ENCODE measurements at places on chromosomes 2 and 18.

- DNase-seq: no peak
Observed at GRCh38 chr18:63197246-63197869, 122.2 kb downstream of the BCL2 start.

DNA sequence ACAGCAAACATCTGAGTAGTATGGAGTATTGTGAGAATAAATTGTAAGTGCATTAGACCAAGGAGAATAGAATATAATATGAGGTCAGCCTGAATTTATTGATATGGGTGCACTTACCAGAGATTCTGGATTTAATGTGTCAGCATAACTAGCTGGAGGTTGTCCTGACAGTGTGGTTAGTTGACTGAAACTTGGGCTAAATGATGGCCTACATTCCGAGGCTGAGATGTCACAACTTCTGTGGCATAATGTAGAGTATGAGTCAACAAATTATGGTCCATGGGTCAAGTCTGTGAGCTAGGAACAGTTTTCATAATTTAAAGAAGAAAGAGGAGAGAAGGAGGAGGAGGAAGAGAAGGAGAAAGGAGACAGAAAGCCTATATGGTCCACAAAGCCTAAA, 127.6 kb downstream of the QPCT start:
- DNase-seq: no peak

DNA sequence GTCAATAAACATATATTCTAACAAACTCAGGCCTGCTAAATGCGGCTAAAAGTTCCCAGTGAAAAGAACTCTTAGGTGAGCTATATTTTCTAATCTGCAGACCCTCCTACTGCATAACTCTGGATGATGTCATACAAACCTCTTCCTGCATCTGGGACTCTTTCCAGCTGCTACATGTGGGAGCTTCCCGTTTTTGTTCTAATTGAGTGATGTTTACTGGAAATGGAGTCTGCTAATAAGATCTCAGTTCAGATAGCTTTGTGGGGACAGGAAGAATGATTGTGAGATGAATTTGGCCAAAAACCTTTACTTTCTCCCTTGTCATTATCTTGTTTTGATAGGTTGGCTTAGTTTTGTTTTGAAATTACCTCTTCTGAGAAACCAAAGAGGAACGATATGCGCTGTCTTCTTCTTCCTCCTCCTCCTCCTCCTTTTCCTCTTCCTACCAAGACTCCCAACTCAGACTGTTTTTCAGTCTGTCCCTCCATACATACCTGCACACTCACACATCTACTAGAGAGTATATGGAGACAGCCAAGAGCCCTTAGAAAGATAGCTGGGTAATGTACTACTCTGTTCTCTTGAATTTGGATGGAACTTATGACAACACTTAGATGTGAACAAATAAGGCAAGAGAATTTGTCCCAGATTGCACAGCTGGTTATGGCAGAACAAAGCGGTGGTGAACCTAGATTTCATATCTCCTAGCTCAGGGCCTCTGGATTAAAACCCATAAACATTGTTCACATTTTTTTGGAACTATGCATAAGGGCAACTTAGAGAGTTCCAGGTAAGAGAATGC, 39.8 kb upstream of the AAK1 start:
- DNase-seq: no peak

DNA sequence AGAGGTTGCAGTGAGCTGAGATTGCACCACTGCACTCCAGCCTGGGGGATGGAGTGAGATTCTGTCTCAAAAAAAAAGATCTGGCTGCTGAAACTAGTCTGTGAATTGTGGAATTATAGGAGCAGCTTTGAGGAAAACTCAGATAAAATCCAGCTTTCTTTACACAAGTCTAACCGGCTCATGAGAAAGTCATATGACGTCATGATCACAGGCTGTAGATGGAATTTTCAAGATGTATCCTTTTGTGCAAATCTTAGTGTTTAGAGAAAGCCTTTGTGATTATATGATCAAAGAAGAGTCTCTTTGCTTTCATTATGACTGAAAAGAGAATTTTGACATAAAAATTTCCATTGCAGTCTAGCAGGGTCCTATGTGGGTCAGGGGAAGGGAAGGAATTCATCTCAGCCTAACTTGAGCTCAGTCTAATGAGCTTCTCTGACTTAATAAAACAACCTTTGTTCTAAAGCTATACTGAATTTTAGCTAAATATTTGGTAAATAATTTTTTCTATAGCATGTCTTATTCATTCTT, 90.2 kb upstream of the NCK2 start:
- DNase-seq: no peak

DNA sequence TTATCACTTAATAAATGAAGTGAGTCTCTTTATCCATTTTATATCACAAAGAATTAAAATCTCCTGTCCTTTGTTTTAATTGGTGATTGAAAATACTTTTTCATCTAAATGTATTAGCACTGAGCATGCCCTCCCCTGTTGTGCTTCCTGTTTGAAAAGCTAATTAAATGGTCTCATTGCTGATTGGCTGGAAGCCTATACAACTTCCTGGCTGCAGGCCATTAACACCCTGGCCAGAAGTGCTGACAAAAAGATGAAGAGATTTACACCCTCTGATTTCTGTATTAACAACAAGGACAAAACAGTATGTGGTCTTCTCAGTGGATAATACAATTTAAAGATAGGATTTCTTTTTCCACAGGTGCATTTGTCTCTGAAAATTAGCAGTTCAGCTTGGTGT, 548.0 kb downstream of the DCC start:
- no peak for DNase-seq

DNA sequence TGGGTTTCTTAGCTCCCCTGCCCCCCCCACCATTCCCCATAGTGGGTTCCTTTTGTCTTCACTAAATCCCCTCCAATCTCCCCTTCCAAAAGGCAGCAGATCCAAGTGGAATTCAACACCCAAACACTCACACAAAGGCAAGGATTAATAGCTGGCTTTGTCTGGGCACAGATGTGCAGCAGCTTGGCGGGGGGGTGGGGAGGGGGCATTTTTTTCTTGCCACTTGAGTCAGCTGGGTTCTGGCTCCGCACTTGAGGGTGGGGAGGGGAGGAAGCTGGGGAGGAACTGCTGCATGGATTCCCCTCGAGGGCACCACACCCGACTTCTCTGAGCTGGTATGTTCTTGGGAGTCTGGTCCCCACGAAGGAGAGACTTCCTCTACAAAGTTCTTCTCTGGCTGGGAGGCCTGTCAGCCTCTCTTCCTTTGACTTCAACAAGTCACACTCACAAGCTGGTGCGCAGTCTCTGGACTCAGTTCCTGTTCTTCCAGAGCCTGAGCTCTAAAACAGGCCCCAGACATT, 36.0 kb downstream of the SERTAD2 start:
- DNase-seq: no peak

DNA sequence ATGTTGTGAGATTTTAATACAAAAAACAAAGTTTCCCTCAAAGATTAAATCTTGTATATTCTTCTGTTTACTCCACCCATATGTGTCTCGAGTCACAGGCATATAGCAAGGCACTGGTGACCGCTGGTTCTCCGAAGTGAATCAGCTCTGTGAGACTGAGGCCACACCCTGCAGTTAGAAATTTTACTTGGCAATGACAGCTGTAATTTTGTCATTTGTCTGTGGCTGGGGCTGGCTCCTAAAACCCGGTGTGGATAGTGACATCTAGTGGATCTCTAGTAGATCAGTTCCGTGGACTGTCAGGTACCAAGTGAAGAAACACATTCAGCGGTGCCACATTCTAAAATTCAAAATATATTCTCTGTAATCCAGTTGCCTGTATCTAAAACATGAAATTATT, 278.0 kb downstream of the NEDD4L start:
- DNase-seq: peak; percentile 48

GRCh38 chr2:7648221-7648795, 731.1 kb downstream of the RNF144A start:
- DNase-seq: no peak

DNA sequence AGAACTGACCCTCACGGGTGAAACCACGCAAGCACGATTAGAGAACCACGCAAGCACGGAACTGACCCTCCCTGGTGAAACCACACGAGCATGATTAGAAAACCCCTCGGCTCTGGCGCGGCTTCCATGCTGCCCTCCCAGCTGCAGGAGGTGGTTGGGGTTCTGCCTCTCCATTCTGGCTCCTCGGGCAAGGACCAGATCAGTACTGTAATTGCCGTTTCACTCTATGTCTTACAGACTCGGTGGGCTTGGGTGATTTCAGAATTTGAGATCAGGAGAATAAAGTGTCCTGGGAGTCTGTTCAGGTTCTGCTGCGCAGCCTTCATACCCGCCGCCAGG, 58.3 kb upstream of the KCNG2 start:
- no peak for DNase-seq

DNA sequence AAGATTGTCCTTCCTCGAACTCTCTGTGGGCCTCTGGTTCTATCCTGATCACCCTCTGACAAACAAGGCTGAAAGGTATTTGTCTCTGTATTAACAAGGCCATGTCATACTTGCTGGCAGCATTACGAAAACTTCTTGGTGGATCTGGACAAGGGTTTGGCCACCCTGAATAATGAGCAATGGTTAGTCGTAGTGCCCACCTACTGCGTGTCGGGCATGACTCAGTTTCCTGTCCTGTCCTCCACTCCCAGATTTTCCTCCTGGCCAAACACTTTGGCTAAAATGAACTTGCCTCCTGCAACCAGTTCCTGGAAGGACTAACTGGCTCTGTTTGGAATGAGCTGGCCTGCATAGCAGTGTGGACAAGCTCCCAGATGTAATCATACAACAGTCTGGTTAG, 198.5 kb upstream of the SMIM21 start:
- no peak for DNase-seq

- DNase-seq: peak; percentile 37
Observed at GRCh38 chr2:205903549-205904129, 182.3 kb downstream of the INO80D start.

- DNase-seq: peak; percentile 75
Observed at GRCh38 chr2:85390941-85391669, 19.1 kb downstream of the CAPG start.

GRCh38 chr2:28606986-28607441, 111.2 kb downstream of the PLB1 start:
- no peak for DNase-seq

DNA sequence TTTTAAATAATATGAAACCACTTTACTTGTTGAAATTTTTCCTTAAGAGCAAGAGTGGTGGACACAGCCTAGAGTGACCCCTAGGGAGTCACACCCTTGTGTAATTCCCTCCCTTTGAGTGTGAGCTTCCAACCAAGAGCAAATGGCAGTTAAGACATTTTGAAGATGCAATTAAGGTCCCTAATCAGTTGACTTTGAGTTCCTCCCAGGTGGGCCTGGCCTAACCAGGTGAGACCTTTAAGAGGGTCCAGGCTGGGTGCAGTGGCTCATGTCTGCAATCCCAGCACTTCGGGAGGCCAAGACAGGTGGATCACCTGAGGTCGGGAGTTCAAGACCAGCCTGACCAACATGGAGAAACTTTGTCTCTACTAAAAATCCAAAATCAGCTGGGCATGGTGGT, 143.5 kb upstream of the PID1 start:
- DNase-seq: no peak

GRCh38 chr18:24656551-24657443, 196.4 kb downstream of the HRH4 start:
- no peak for DNase-seq

- DNase-seq: no peak
Observed at GRCh38 chr2:7748717-7749415, 831.7 kb downstream of the RNF144A start.

- no peak for DNase-seq
Observed at GRCh38 chr18:75790111-75790510, 362.6 kb upstream of the SMIM21 start.

DNA sequence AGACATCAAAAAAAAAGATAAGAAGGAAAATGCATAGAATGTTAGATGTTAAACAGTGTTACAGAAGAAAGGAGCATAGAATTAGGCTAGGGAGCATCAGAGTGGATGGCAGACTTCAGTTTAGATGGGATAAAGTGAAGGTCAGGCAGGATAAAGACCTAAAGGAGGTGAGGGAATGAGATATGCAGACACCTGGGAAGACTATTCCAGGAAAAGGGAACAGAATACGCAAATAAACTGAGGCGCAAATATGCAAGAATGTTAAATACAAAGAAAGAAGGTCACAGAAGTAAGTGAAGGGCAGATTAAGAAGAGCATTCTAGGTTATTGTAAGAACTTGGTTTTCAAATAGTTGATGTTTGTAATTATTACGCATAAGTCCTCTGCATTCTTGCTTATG, 116.3 kb upstream of the REG3A start:
- no peak for DNase-seq

DNA sequence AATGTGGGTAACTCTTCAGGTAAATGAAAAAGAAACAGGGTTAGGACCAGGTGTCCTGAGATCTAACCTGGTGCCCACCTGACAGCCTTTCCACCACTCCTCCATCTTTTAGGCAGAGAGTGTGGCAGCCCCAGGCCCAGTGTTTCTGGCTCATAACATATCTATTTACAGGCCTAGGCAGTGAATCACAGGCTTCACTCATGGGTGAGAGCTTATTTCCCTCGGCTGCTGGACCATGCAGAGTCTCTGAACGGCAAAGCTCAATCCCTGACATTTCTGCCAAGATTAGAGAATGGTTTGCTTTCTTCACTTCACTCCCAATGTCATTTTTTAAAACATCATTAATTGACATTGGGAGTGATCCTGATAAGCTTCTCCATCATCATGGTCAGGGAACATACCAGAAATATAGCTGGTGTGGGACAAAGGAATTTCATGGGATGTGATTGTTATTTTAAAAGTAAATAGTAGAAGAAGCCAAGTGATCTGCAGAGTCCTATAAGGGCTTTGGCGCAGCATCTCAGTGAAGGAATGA, 323.9 kb downstream of the SETBP1 start:
- DNase-seq: no peak

DNA sequence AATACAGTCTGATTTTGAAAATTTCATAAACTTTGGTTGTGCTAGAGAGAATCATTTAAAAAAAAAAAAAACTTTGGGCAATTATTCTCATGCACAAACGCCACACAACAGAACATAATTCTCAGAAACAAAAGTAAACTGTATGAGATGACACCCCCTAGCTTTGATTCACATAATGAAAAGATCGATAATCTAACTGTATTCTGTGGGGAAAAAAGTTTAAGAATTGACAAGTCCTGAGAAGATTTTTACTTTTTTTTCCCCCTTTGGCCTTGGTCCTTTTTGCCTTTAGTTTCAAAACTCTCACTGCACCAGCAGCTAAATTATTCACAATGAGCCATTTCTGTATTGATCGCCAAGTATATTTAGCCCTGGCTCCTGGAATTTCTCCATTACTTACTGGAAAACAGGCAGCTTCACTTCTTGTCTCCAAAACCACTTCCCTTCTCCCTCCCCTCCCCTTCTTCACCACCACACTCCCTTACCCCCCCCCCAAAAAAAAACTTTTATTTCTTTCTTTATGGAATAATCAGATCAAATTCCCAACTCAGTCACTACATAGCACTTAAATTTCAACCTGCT, 2.0 kb downstream of the IKZF2 start:
- DNase-seq: no peak

DNA sequence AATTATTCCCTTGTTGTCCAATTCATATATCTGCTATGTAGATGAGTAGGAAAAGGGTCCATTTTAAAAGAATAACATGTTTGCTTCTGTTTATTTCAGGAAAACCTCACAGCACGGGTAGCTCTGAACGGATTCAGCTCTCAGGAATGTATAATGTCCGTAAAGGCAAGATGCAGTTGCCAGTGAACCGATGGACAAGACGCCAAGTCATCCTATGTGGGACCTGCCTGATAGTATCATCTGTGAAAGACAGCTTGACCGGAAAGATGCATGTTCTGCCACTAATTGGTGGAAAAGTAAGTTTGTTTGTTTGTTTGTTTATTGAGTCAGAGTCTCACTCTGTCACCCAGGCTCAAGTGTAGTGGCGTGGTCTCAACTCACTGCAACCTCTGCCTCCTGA, 114.6 kb downstream of the PHLPP1 start:
- DNase-seq: no peak

GRCh38 chr2:233449921-233450863, 95.9 kb downstream of the DGKD start:
- no peak for DNase-seq

- DNase-seq: peak; percentile 84
Observed at GRCh38 chr2:237700512-237701032, 73.2 kb downstream of the LRRFIP1 start.

Data from left ventricle myocardium superior (tissue), 1 donor.